ENCODE measurements at places on chromosomes 16 and 17. TPM values are rescaled to one million over a fixed set of nuclear protein-coding genes. Genes with fewer than 3 reads are reported as not detected.

RDM1 gene
- not detected for total RNA-seq

GAS7 gene
- total RNA-seq, result 64.2 TPM

DNA sequence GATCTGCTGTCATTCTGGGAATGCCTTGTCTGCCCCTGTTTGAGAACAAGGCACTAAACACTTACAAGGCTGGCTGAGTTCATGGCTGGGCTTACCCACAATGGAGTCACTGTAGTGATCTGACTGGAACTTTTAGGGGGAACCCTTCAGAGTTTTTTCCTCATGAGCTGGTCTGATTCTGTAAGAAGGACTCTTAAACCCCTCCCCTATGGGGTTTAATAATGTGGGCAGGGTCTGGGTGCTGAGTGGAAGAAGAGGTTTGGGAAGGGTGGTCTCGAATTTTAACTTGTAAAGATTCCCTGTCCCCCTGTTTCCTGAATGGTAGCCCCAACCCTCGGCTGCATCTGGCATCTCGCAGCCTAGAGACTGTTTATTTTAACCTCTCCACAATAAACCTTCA is 30.6 kb downstream of the OSBPL7 start:
- no peak for DNase-seq
- H3K4me1 ChIP-seq, result peaks cover 10% of the 10 kb centered on the region
- H3K27ac ChIP-seq, result no peak overlapping the region
- no peaks in the 10 kb centered on the region for H3K36me3 ChIP-seq
- peaks cover 88% of the 10 kb centered on the region for H3K27me3 ChIP-seq
- no peak overlapping the region for H3K4me3 ChIP-seq

DNA sequence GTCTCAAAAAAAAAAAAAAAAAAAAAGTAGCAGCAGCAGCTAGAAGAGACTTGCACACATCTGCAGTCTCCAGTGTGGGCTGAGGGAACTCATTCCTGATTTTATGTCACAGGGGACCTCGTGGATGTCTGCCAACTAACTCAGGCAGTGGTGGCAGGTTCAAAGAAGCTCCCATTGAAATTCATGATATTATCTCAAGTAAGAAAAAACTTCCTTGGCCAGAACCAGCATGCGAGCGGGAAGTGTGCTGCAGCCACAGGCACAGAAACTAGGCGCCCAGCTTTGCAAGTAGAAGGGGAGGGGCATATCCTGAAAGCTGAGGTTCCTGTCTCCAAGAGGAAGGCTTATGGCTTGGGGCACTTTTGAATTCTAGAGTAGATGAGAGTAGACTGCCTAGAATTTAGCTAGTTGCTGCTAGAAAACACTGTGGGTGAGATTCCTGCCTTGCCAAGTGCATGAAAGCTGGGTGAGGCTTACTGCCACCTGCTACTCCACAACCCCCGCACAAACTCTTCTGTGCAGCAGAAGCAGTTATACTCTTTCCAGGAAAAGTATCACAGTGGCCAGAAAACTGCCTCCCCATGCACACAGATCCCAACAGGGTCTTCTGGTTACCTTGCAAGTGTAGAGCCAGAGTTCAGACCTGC is 603.8 kb upstream of the CA10 start:
- no peaks in the 10 kb centered on the region for H3K36me3 ChIP-seq
- DNase-seq, result no peak
- no peak overlapping the region for H3K4me3 ChIP-seq
- no peaks in the 10 kb centered on the region for H3K4me1 ChIP-seq
- no peaks in the 10 kb centered on the region for H3K27me3 ChIP-seq

- no peak overlapping the region for H3K4me3 ChIP-seq
- no peak overlapping the region for H3K27ac ChIP-seq
- no peak for DNase-seq
- H3K4me1 ChIP-seq, result no peaks in the 10 kb centered on the region
These were observed 314.3 kb downstream of the RBFOX1 start for GRCh38 chr16:7646821-7647500.

TP53TG3E gene
- not detected for total RNA-seq

- H3K27ac ChIP-seq, result no peak overlapping the region
- peaks cover 7% of the 10 kb centered on the region for H3K4me1 ChIP-seq
- no peak for DNase-seq
- no peaks in the 10 kb centered on the region for H3K36me3 ChIP-seq
- no peaks in the 10 kb centered on the region for H3K27me3 ChIP-seq
These were observed 60.2 kb downstream of the TEX2 start for GRCh38 chr17:64202683-64203344.

- peaks cover 11% of the 10 kb centered on the region for H3K4me1 ChIP-seq
- DNase-seq, result peak; percentile 96
- H3K27me3 ChIP-seq, result no peaks in the 10 kb centered on the region
- H3K4me3 ChIP-seq, result peak within 1 kb of the TSS; percentile 52
These were observed at the start of gene HSD3B7 for GRCh38 chr16:30984669-30985400. Gene HSD3B7 (plus strand): TSS chr16:30985207. CDS start chr16:30985659, 452 bp downstream.

DNA sequence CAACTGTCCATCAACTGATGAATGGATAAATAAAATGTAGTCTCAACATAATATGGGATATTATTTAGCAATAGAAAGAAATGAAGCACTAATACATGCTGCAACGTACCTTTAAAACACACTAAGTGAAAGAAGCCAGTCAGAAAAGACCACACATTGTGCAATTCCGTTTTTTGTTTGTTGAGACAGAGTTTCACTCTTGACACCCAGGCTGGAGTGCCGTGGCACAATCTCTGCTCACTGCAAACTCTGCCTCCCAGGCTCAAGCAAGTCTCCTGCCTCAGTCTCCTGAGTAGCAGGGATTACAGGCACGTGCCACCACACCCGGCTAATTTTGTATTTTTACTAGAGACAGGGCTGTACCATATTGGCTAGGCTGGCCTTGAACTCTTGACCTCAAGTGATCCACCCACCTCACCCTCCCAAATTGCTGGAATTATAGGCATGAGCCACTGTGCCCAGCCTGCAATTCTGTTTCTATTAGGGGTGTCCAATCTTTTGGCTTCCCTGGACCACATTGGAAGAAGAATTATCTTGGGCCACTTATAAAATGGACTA is 40.1 kb downstream of the SCNN1B start:
- no peaks in the 10 kb centered on the region for H3K27me3 ChIP-seq
- no peaks in the 10 kb centered on the region for H3K4me1 ChIP-seq
- no peak overlapping the region for H3K4me3 ChIP-seq
- DNase-seq, result no peak
- no peaks in the 10 kb centered on the region for H3K36me3 ChIP-seq

DNA sequence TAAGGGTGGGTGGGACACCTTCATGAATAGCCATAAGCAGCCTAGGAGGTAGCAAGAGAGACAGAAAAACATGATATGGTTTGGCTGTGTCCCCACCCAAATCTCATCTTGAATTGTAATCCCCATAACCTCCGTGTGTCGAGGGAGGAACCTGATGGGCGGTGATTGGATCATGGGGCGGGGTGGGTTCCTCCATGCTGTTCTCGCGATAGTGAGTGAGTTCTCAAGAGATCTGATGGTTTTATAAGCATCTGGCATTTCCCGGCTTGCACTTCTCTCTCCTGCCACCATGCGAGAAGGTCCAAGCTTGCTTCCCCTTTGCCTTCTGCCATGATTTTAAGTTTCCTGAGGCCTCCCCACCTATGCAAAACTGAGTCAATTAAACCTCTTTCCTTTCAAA is 259.1 kb upstream of the ERCC4 start:
- H3K36me3 ChIP-seq, result no peaks in the 10 kb centered on the region
- H3K4me3 ChIP-seq, result no peak overlapping the region
- H3K27ac ChIP-seq, result no peak overlapping the region
- DNase-seq, result no peak
- no peaks in the 10 kb centered on the region for H3K27me3 ChIP-seq

Data from sigmoid colon (tissue), 7 donors.